ENCODE measurements at places on chromosomes 1 and 21.

DNA sequence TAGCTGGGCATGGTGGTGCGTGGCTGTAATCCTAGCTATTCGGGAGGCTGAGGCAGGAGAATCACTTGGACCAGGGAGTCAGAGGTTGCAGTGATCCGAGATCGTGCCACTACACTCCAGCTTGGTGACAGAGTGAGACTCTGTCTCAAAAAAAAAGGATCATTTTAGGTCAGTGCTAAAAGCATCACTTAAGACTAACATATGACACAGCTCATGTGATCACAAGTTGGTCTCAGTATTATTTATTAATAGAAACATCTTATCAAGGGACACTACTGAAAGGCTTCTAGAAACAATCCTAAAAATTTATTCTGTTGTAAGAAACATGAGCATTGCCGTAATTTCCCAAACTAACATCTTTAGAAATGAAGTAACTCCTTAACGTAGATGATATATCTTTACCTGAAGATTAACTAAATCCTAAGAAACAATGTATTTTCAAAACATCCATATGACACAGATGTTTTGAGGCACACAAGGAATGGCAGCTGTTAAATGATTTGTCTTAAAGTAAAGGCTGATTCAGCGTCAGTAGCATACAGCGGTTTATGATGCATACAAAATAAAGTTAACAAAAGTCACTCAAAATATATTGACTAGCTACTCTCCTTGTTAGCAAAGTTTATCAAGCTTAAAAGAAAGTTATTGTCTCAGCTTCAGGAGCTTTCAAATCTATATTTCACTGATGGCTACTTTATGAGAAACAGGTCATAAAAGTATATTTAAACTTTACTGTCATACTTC, 2.6 kb downstream of the NIBAN1 start:
- no peak overlapping the region for H3K27ac ChIP-seq
- peak overlapping the region; percentile 98 for H3K4me3 ChIP-seq
- no peaks in the 10 kb centered on the region for H3K27me3 ChIP-seq
- peaks cover 12% of the 10 kb centered on the region for H3K4me1 ChIP-seq
- peaks cover 3% of the 10 kb centered on the region for H3K36me3 ChIP-seq
- peak; percentile 27 for DNase-seq

DNA sequence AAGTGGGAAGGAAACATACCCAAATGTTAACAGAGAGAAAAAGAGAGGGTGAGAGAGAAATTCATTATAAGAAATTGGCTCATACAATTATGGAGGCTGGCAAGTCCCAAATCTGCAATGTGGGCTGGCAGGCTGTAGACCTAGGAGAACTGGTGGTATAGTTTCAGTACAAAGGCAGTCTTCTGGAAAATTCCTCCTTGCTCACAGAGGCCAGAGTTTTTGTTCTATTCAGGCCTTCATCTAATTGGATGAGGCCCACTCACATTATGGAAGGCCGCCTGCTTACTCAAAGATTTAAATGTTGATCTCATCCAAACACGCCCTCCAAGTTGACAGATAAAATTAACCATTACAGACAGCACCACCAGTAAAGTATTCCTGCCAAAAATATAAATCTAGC, 36.1 kb upstream of the CAPZB start:
- H3K4me3 ChIP-seq = no peak overlapping the region
- DNase-seq = no peak
- H3K27me3 ChIP-seq = no peaks in the 10 kb centered on the region
- H3K27ac ChIP-seq = no peak overlapping the region
- H3K4me1 ChIP-seq = no peaks in the 10 kb centered on the region

DNA sequence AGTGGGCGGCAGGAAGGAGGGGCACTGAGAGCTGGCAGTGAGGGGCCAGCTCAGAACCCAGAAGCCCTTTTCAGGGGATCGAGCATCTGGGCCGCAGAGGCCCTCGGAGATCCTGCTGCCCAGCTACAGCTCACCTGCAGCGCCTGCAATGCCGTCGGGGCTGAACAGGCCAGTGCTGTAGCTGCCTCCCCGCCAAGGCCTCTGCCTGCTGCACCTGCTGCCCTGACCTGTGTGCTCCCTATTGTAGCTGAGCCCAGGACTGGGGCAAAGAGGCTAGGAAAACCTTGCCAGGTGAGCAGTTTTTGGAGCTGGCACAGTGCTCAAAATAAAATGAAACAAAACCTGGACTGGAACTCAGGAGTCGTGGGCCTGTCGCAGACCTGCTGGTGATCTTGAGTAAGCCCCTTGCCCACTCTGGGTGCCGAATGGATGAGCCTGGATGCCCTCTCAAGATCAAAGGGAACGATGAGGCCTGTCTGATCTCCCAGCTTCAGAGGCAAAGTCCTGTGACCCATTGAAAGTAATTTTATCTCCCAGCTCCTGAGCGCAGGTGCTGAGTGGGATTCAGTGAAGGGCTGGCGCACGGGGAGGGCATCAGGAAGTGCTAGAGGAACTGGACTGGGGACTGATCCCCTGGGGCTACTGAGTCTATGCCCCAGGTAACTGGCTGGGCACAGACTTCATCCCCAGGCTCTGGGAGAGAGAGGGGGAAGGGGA, 154.6 kb downstream of the FOXD2 start:
- H3K36me3 ChIP-seq = no peaks in the 10 kb centered on the region
- peaks cover 46% of the 10 kb centered on the region for H3K27me3 ChIP-seq
- no peak for DNase-seq
- H3K4me1 ChIP-seq = no peaks in the 10 kb centered on the region
- no peak overlapping the region for H3K4me3 ChIP-seq

- H3K27ac ChIP-seq = no peak overlapping the region
- H3K4me3 ChIP-seq = no peak overlapping the region
- no peaks in the 10 kb centered on the region for H3K27me3 ChIP-seq
- DNase-seq = no peak
Measured at GRCh38 chr1:6775261-6776043, 9.8 kb upstream of the CAMTA1 start.

GRCh38 chr1:234550341-234551031, 59.5 kb downstream of the IRF2BP2 start:
- H3K36me3 ChIP-seq = no peaks in the 10 kb centered on the region
- H3K27me3 ChIP-seq = no peaks in the 10 kb centered on the region
- H3K4me3 ChIP-seq = no peak overlapping the region

DNA sequence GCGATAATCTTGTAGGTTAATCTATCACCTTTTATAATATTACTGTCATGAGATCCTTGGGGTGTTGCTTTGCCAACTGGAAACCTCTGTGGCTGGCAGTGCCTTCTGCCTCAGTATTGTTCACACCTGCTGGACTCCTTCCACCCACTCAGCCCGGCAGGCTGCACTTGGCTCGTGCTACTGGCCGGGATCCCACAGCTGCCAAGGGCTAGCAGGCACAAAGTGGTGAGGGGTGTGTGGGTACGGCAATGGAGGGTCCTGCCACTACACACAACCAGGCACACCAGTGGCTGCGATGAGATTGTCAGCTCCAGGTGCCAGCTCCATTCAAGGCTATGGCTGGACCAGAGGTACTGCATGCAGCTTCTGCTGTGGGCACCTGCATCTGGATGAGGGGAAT, 191.2 kb upstream of the LYPLAL1 start:
- DNase-seq = no peak
- no peaks in the 10 kb centered on the region for H3K4me1 ChIP-seq
- H3K27ac ChIP-seq = no peak overlapping the region
- H3K36me3 ChIP-seq = no peaks in the 10 kb centered on the region
- no peak overlapping the region for H3K4me3 ChIP-seq

- no peak for DNase-seq
- no peaks in the 10 kb centered on the region for H3K36me3 ChIP-seq
- H3K27me3 ChIP-seq = peaks cover 28% of the 10 kb centered on the region
- no peaks in the 10 kb centered on the region for H3K4me1 ChIP-seq
Measured at GRCh38 chr1:25128121-25128621, 104.1 kb downstream of the SYF2 start.

DNA sequence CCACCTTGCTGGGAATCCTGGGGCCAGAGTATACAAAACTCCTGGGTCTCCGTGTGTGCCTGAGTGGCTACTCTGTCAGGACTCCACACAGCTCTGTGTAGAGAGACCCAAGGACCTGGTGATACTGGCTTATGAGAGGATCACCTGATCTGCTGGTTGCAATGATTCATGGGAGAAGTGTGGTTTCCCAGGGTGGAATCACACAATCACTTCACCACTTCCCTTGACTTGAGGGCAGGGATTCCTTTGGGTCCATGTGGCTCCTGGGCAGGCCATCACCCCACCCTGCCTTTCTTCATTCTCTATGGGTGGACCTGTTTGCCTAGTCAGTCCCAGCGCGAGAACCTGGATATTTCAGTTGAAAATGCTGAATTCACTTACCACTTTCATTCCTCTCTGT, 13.3 kb downstream of the PRSS38 start:
- H3K36me3 ChIP-seq = no peaks in the 10 kb centered on the region
- H3K4me3 ChIP-seq = no peak overlapping the region
- no peak for DNase-seq
- H3K27me3 ChIP-seq = peaks cover 6% of the 10 kb centered on the region

DNA sequence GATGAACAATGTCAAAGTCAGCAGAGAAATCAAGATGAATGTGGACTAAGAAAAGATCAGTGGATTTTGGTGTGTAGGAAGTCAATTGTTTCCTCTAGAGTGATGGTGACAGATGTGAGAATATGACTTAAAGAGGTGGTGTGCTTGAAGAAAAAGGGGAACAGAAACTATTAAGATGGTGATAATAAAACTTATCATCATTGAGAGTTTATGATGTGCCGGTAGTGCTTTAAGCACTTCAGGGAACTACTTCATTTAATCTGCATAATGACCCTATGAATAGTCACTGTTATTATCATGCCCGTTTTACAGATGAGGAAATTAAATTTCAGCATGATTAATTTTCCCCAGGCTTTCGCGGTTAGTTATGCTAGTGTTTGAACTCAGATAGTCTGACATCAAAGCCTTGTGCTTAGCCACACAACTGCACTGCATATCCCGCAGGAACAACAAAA, 246.9 kb upstream of the LRRC7 start:
- no peaks in the 10 kb centered on the region for H3K4me1 ChIP-seq
- no peak overlapping the region for H3K27ac ChIP-seq
- H3K36me3 ChIP-seq = no peaks in the 10 kb centered on the region
- no peak for DNase-seq

GRCh38 chr1:78114034-78114956, 68.5 kb downstream of the GIPC2 start:
- H3K27me3 ChIP-seq = no peaks in the 10 kb centered on the region
- H3K36me3 ChIP-seq = no peaks in the 10 kb centered on the region
- H3K4me3 ChIP-seq = peak overlapping the region; percentile 39
- DNase-seq = peak; percentile 80

GRCh38 chr1:218345673-218346390, 696 bp downstream of the TGFB2 start:
- H3K4me3 ChIP-seq = peak overlapping the region; percentile 82
- DNase-seq = peak; percentile 81
- no peaks in the 10 kb centered on the region for H3K4me1 ChIP-seq
- no peaks in the 10 kb centered on the region for H3K27me3 ChIP-seq
- H3K27ac ChIP-seq = peak overlapping the region; percentile 99

- peak overlapping the region; percentile 97 for H3K4me3 ChIP-seq
- DNase-seq = no peak
- H3K4me1 ChIP-seq = peaks cover 2% of the 10 kb centered on the region
- H3K36me3 ChIP-seq = no peaks in the 10 kb centered on the region
Measured at GRCh38 chr1:173823781-173824314, 625 bp upstream of the DARS2 start.

DNA sequence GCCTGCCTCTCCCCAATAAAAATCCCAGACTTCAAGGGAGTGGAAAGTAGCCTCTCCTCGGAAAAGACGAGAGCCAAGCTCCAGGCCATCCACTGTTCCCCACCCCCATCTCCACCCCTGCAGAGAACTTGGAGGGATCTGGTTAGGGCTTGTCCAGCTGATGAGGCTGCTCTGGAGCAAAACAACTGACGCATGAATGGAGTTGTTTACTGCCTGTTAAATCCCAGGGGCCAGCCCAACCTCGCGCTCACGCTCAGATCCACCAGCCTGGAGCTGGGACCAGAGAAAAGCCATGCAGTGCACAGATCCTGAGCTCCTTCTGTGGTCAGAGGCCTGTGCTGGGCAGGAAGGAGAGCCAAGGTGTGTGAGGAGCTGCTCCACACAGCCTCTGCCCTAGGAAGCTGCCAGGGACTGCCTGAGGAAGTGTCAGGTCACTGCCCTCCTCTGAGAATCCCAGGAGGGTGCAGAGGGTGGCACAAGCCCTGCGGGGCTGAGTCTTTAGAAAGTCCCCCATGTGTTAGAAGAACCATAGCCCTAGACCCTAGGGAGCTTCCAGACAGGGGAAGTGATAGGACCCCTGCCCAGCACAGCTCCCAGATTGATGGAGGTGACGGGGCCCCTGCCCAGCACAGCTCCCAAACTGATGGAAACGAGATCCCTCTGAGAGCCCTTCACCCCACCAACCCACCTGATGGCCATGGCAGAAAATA, 109.0 kb upstream of the IPO9 start:
- peaks cover 41% of the 10 kb centered on the region for H3K4me1 ChIP-seq
- peak; percentile 97 for DNase-seq

- H3K4me3 ChIP-seq = peak overlapping the region; percentile 59
Measured at GRCh38 chr1:64505944-64506655, 36.2 kb downstream of the CACHD1 start.

DNA sequence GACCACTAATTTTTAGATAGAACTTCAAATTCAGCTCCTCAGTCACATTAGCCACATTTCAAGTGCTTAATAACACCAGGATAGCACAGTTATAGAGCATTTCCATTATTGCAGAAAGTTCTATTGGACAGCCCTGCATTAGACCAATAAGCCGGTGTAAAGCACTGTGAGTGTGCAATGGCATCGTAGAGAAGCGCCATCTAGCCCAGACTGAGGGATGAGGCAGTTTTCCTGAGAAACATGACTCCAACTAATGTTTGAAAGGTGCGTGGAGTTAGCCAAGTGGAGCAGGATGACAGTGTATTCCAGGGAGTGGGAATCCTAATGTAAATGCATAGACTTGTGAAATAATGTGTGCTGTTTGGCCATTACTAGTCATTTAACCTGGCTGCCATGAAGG, 7.7 kb downstream of the RPE65 start:
- H3K27ac ChIP-seq = no peak overlapping the region
- no peaks in the 10 kb centered on the region for H3K27me3 ChIP-seq
- no peak overlapping the region for H3K4me3 ChIP-seq
- no peak for DNase-seq
- no peaks in the 10 kb centered on the region for H3K4me1 ChIP-seq
- no peaks in the 10 kb centered on the region for H3K36me3 ChIP-seq

DNA sequence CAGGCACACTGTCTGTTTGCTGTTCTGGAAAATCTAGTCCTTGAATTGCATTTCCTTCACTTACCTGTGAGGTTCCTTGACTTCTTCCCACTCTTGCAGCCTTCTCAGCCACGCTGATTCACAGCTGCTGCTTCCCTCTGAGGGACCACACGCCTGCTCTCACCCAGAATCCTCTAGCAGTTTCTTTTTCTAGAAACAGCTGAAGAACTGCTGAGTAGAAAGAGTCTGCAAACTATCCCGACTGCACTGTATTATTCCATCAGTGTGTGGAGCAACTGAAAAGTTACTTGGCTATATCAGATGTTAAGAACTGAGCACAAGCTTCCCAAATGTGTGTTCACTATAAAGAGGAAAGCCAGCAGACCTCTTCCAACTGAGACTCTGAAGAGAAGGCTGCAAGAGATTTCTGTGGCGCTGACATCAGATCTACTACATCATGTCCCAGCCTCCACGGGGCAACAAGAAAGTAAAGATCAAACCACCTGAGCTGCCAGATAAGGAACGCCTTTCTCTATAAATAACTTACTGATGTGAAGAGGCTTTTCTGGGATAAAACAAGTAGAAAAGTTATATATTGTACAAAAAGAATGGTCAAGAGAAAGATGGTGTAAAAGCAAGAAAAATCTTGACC, 226.6 kb downstream of the RERE start:
- H3K27me3 ChIP-seq = no peaks in the 10 kb centered on the region
- H3K27ac ChIP-seq = no peak overlapping the region
- no peaks in the 10 kb centered on the region for H3K36me3 ChIP-seq

- peaks cover 97% of the 10 kb centered on the region for H3K27me3 ChIP-seq
- peaks cover 27% of the 10 kb centered on the region for H3K4me1 ChIP-seq
- no peaks in the 10 kb centered on the region for H3K36me3 ChIP-seq
- no peak overlapping the region for H3K27ac ChIP-seq
- peak overlapping the region; percentile 73 for H3K4me3 ChIP-seq
- no peak for DNase-seq
Measured at GRCh38 chr1:90726425-90726985, 9.4 kb upstream of the BARHL2 start.
